NCI-H1436 treated with DMSO at 0.1 percent for 48 hours (cell line): ENCODE measurements at places on chromosomes 3 and 15.

DNA sequence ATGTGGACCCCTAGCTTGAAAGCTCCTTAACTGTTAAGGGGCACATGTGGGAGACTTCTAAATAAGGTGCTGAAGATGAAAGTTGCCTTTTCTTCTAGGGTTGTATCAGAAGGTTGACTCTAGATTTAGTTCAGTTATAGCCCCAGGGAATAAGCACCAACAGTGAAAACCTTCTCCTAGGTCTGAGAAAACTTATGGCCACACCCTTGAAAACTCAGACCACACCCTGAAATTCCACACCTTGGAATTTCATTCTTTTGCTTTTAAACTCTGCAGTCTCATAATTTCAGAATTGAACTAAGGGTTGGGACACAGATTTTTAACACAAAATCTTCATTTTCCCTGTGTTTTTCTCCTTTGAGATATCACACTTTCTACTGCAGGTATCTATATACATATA is 355.8 kb upstream of the IL12A start:
- no peak for DNase-seq

GRCh38 chr3:77001062-77001701 is 38.7 kb upstream of the ROBO2 start:
- no peak for DNase-seq

DNA sequence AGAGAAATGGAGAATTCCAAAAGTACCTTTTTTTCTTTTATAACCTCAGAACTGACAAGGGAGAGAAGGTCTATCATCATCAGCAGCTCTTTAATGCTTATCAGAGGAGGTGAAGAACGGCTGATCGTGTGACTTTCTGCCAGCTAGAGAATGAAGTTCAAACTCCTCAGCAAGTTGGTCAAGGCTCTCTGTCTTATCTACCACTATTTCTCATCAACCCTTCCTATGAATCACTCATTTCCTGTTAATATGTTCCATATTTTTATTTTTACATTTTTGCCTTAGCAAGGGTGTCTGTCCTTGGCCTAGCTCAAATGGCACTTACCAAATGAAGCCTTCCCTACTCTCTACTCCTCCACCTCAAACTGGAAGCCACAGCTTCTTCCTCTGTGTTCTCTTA is 73.1 kb upstream of the TSPAN3 start:
- DNase-seq = no peak

- DNase-seq = no peak
These were observed 17.5 kb upstream of the HHATL start for GRCh38 chr3:42720126-42720525.

- DNase-seq = no peak
These were observed 22.0 kb downstream of the STARD5 start for GRCh38 chr15:81301815-81302399.

GRCh38 chr3:127120851-127121647 is 71.9 kb upstream of the PRR23E start:
- no peak for DNase-seq

DNA sequence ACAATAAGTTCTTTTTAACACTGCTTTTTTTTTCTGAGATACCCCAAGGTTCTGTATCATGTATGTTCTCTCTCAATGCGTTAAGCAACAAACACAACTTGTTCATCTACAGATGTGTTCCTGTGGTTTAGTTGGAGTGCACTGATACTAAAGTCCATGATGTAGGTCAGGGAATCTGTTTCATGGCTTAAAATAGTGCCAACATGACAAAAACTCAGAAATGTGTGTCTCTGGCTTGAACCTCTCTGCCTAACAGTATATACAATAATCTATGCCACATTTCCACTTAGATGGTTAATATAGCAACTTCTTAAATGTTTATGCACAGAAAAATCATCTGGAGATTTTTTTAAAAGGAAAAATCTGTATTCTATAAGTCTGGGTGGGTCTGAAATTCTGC is 51.1 kb downstream of the TM4SF18 start:
- no peak for DNase-seq

GRCh38 chr3:107206945-107207344 is 170.3 kb upstream of the CCDC54 start:
- DNase-seq = no peak

DNA sequence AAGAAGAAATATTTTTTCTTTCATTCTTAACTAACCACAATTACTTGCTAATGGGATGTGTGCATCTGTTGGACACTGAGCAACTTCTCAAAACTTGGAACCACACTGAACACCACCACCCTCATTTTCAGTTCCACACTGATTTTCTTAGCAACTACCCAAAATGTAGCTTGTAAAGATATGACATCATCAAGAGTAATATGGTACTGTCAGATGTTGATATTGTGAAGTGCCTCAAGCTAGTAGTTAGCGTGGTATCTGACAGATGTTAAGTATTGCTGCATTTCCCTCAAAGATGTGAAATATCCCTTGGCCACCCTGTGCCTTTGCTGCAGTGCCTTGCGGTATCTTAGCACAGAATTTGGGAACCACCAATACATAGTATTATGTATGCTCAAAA is 9.3 kb downstream of the RFTN1 start:
- DNase-seq = no peak

DNA sequence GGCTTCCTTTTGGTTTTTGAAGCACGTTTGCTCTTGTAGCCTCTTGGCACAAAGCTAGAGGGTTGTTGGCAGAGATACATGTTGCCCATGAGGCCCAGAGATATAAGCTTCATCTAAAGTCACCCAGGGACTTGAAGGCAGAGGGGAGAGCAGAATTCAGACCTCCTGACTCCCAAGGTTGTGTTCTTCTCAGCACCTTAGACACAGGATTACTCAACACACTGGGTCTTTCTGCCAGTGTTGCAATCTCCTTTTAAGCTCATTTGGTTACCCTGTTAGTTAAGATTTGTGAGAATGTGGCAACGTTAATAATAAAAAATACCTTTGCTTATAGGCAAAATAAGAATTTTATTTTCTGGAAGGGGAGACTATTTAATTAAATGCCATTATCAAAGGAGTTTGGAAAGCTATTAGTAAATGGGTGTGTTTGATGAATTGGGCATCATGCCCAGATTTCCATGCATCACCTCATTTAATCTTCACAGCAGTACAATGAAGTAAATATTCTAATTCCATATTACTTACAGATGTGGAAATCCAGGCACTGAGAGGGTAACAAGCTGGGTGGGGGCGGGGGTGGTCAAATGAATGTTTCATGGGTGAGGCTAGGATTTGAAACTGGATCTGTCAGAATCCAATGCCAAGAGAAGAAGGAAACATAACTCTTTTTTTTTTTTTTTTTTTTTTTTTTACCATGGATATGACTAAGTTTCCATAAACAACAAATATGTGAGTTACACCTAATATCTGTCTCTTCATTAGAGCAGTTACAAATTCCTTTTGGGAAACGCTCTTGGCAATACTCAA is 183.3 kb downstream of the NR1D2 start:
- no peak for DNase-seq
